Inflammatory macrophage treated with lipopolysaccharide for 1 hour (primary cell): ENCODE measurements at places on chromosomes 6 and 20.

DNA sequence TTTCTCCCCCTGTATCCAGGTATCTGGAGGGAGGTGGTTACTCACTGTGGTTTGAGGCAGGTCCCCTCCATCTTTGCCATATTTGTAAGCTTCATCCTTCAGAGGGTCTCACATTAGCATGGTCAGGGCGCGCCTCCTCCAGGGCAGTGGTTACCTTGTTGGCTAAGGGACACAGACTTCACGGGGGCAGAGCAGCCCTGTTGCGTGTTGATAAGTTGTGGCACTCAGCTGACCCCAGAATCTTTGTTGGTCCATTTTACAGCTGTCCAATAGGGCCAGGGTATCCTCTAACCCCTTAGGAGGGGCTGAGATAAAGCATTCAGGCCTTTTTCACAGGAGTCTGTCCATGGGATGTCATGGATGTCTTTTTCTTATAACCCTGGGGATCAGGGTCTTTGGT is 89.5 kb upstream of the RNF24 start:
- DNase-seq: no peak

DNA sequence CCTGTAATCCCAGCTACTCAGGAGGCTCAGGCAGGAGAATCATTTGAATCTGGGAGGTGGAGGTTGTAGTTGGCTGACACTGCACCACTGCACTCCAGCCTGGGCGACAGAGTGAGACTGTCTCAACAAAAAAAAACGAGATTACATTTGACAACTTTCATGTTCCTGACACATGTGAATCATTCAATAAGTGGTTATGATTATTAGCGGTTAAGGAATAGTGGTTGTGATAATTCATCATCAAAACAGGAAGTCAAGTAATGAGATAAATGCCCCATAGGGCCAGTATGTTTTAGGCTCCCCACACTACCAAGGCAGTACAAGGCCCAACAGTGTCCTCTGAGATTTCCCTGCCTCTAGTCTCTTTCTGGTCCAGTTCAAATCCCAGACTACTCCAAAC is 2.5 kb downstream of the HDDC2 start:
- no peak for DNase-seq

GRCh38 chr6:165804331-165805066 is 141.5 kb upstream of the PDE10A start:
- no peak for DNase-seq

- DNase-seq: no peak
Observed at GRCh38 chr20:18304618-18305017, 16.3 kb downstream of the ZNF133 start.

GRCh38 chr6:108944071-108944470 is 95.8 kb downstream of the ARMC2 start:
- DNase-seq: no peak

DNA sequence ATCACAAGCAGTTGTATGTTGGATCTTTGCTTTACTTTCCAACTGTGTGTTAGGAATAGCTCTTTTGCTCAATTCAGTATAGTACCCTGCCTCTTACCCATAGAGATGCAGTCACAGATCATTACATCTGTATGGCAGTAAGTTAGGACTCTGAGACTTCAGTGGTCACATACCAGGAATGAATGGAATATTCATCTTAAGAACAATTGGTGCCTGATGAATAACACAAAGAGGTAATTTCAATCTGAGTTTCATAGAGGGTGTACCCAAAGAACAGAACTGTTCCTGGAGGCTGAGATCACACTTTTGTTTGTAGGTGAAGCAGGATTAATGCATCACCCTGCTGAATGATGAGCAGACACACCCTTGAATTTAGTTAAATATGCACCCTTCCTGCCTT is 28.7 kb upstream of the KIF13A start:
- DNase-seq: no peak
